ENCODE measurements at places on chromosomes 6 and 20.

GRCh38 chr6:41092421-41093140 lies 19.8 kb downstream of the NFYA start:
- DNase-seq = peak; percentile 41

GRCh38 chr6:131910219-131910589 lies 41.0 kb downstream of the CCN2 start:
- no peak for DNase-seq

GRCh38 chr6:99233219-99233618 lies 116.3 kb downstream of the FAXC start:
- DNase-seq = no peak

GRCh38 chr6:12968290-12968689 lies 251.7 kb downstream of the PHACTR1 start:
- no peak for DNase-seq

GRCh38 chr6:27288136-27289044 lies 23.7 kb downstream of the POM121L2 start:
- DNase-seq = no peak

GRCh38 chr20:53736757-53737395 lies 143.2 kb upstream of the ZNF217 start:
- DNase-seq = no peak

GRCh38 chr6:158011478-158011920 lies 29.8 kb downstream of the SYNJ2 start:
- no peak for DNase-seq

GRCh38 chr20:41391587-41392001 lies 25.0 kb upstream of the EMILIN3 start:
- no peak for DNase-seq

DNA sequence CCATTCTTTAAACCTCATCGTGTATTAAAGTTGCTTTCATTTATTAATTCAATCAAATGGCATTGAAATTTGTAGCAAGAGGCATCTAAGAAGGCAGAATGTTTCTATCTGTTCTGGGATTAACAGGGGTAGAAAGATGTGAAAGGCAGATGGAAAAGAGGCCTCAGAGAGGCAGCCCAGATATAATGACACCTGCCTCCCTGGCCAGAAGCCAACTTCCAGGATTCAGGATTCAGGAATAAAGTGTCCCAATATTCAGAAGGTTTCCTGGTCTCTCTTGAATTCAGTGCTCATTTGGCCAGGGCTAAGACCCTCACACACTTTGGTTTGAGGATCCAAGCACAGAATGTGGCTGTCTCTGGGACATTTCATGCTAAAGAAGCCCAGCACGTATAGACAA lies 39.9 kb downstream of the HLA-B start:
- DNase-seq = no peak

- no peak for DNase-seq
Observed at GRCh38 chr6:124888581-124889371, 73.5 kb upstream of the RNF217 start.

DNA sequence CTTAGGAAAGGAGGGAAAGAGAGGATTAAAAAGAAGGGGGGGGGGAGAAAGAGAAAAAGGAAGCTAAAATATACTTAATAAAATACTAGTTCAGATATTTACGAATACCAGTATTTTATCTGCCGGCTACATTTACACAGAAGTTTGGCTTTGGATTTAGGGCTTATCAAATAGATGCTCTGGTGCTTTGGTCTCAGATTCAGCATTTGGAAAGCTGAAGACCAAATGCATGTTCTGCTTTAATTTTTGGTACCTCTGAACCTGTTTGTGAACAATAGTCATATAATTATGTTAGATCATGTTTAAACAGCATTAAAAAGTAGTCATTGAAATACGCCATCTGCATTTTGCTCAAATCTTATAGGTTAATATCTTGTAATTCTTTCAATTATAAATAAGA lies 786.0 kb upstream of the CITED2 start:
- DNase-seq = no peak

GRCh38 chr6:90709431-90709996 lies 122.6 kb upstream of the MAP3K7 start:
- no peak for DNase-seq

- DNase-seq = no peak
Observed at GRCh38 chr6:130473886-130474285, 108.1 kb downstream of the TMEM200A start.
